ENCODE measurements at places on chromosomes 7 and 10. TPM values are rescaled to one million over a fixed set of nuclear protein-coding genes. Genes with fewer than 3 reads are reported as not detected.

Gene CYP2C8
- under 0.01 TPM for total RNA-seq

Gene NPY4R2
- not detected for total RNA-seq

Gene AKR1C8
- not detected for total RNA-seq

Gene FAM25G
- total RNA-seq, result not detected

Gene NUDCD3
- total RNA-seq, result 143 TPM

Gene SP4
- total RNA-seq, result 8.4 TPM

Gene SLC13A4
- not detected for total RNA-seq

Gene TSPAN13
- total RNA-seq, result 69.8 TPM

Gene ZNF488
- total RNA-seq, result under 0.01 TPM

Gene MMP21
- total RNA-seq, result 0.34 TPM

Gene AUTS2
- total RNA-seq, result 1.2 TPM

Gene BMPER
- 0.70 TPM for total RNA-seq

All from dermis blood vessel endothelial cell (primary cell).